ENCODE measurements at places on chromosomes 6 and 20.

- DNase-seq: no peak
These were observed 59.4 kb downstream of the RPRD1B start for GRCh38 chr20:38092915-38093314.

- DNase-seq: peak; percentile 31
These were observed 12.6 kb downstream of the HSPA12B start for GRCh38 chr20:3744806-3745685.

DNA sequence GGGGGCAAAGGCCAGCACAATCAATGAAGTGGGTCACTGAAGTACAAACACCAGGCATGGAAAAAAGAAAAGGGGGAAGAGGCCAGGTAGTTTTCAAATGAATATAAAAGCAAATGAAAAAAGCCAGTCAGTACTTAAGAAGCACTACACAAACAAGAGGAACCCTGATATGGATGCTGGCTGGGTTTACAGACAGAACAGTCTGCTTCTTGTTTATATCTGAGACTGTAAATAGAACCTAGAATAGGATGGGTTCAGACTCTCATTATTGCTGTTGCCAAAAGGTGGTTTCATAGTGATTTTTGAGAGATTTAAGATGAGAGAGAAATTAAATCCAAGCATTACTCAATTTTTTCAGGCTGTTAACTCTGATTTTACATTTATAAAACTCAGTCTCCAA lies 24.1 kb downstream of the USP45 start:
- no peak for DNase-seq

DNA sequence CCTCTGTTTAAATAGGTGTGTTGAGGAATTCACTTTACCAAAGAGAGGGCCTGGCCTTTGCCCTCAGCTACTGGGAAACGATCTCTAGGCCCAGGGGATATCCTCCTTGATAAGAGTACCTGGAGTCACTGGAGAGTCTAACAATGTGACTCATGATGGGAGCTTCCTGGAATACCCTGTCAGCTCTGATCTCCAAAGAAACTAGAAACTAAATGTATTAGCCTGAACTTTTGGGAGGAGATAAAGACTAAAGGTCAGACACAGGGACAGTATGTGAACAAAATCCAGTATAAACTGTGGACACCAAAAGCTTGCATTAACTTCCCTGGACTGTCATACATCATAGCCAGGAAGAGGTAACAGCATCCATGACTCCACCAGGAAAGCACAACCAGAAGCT lies 148.5 kb downstream of the RNGTT start:
- no peak for DNase-seq

GRCh38 chr6:27280064-27280539 lies 32.0 kb downstream of the POM121L2 start:
- peak; percentile 17 for DNase-seq

- DNase-seq: no peak
These were observed 63.3 kb downstream of the ARHGAP18 start for GRCh38 chr6:129646642-129647041.

GRCh38 chr6:116354236-116354635 lies 16.5 kb upstream of the DSE start:
- DNase-seq: no peak

DNA sequence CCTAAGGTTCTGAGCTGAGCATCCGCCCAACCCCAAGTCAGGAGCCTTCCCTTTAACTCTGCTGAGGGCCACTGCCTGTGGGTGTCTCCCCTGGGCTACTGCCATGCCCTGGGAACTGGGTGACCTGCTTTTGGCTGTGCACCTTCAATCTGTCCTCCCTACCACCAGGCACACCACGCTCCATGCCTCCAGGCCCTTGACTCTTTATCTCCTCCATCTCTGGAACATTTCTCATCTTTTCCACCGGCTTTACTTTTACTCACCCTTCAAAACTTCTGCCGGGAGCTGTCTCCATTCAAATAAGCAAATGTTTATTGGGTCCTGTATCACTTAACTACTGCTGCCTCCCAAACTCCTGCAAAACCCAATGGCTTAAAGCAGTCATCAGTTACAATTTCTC lies 83.3 kb upstream of the NHSL1 start:
- no peak for DNase-seq

- DNase-seq: peak; percentile 71
These were observed 204.2 kb downstream of the BCAS1 start for GRCh38 chr20:53865901-53866793.

- no peak for DNase-seq
These were observed 18.0 kb upstream of the GGTLC1 start for GRCh38 chr20:24006626-24007025.

- no peak for DNase-seq
These were observed 85.8 kb downstream of the DZANK1 start for GRCh38 chr20:18380908-18381529.

DNA sequence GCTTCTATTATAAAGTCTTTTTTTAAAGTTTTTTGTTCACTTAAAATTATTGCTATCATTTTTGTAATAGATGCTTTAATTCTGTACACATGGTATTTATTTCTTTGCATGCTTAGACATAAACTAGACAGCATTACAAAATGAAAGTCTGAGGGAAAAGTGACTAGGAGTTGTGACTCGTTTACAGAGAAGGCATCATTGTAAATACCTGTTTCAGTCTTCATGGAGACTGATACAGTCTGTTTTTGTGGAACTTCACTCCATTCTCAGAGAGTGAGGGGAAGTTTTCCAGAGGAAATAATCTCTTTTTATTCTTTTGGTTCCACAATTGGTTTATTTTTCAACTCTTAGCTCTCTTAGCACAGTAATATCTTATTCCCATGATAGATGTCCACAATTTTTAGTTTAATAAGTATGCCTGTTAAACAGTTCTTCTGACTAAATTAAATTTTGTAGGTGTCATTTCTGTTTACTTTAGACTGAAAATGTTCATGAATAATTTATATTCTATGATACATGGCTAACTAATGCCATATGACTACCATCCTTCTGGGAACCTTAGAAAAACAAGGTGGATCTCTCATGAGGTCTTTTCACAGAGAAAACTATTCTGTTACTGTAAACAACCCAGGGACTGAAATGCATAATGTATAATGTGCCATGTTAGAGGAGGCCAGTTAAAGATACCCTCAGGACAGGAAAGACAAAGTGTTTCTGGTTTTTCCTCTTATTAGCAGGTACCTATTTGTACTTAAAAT lies 69.2 kb downstream of the MYO6 start:
- DNase-seq: peak; percentile 42

DNA sequence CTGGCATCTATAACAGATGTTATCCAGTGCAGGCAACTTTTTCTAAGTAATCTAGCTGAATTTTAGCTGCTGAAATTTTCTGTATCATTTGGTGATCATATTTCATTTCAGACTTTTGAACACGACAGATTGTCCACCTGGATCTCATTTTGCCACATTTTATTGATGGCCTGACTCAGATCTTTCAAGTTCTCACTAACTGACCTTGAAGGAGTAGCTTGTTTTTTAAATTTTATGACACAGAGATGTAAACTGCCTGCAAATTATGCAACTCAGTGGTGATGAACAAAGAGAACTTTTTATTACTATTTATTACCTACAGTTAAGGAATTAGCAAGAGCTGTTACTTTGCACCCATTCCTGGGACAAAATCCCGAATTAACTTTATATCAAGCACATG lies 366.4 kb downstream of the PAX1 start:
- DNase-seq: no peak

- DNase-seq: no peak
These were observed 626 bp downstream of the STX7 start for GRCh38 chr6:132512342-132512637.

GRCh38 chr20:45041464-45042337 lies 59.2 kb downstream of the KCNS1 start:
- peak; percentile 52 for DNase-seq

DNA sequence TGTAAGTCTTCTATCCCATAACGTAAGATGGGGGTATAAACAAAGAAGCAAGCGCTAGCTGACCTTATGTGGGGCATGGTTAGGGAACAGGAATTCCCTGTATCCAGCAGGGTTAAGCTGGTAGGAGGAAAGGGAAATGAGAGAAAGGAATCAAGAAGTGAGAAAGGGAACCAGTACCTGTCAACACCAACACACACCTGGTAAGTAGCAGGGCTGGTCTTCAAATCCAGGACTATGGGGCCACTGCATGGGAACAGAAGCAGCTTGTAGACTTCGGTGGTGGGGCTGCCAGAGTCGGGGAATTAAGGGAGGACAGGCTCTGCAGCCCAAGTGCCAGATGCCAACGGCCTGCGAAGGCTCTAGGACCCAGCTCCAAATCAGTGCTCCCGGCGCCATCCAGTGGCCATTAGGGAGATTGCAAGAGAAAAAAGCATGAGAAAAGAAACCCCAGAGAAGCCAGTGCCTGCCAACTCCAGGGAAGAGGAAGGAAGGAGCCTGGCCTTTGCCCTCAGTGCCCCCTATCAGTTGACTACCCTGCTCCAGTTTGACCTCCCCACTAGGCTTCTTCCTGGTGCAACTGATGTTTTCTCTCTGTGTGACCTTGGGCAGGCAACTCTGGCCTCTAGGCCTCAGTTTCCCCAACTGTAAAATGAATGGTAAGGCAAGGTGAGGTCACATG lies 15.8 kb upstream of the RBPJL start:
- DNase-seq: peak; percentile 17

GRCh38 chr6:112571488-112572270 lies 224.5 kb downstream of the RFPL4B start:
- DNase-seq: peak; percentile 97

DNA sequence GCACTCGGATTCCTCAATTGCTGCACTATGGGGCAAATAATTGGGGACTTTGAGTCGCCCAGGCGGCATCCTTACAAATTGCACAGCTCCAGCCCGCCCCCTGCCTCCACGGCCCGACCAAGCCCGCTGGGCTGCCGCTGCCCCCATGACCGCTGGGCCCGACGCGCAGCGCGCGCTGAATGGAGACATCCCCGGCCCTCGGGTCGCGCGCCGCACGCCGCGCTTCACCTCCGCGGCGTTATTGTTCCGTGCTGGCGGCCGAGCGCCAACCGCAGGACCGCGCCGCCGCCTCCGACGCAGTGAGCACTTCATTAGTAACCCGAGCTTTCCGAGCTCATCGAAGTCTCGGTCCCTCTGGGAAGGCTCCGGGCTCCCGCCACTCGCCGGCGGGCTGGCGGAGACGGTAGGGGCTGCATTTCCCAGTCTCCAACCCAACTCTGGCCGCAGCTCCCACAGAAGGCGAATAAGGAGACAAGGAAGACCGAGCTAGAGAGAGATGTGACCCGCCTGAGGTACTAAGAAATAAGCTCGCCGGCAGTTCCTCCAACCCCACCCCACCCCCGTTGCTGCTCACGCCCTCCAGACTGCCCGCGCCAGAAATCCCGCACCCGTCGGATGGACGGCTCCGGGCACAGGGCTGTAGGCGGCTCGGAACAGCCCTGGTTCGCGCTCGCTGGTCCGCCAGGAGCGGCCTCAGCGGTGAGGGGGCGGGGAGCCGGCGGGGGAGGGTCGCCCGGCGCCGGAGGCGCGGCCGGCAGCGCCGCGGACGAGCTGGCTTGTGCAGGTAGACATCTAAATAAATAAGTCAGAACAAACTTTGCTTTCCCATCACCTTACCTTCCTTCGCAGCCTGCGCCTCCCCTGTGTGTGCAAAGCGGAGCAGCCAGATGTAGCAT lies 703 bp downstream of the EPHA7 start:
- DNase-seq: peak; percentile 27

DNA sequence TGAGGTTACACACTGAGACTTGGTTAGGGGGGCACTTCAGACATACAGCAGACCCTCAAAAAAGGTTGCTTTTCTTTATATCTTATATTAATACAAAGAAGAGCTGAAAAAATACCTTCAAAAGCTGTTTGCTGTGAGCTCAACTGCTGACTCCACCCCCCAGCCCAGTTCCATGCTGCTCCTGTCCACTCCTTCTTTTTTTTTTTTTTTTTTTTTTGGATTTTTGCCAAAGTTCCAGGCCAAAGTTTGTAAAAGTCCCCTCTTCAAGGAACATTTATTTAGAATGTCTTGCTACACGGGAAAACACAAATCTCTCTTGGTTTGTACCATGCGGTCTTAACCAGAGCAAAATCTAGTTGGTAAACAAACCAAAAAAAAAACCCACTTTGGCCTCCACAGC lies 85.3 kb upstream of the AKAP12 start:
- no peak for DNase-seq

DNA sequence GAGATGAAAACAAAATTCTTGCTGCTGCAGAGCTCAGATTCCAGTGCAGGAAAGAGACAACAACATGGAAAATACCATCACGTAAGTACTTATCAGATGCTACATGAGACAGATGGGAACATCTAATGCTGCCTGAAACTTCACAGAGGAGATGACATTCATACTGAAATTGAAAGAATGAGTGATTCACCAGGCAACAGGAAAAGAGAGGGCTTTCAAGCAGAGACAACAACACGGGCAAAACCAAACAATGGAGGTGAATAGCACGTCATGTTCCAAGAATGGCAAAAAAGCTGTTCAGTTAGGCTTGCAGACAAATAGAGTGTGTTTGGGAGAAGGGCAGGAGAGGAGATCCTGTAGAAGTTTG lies 39.3 kb downstream of the GTF2H5 start:
- peak; percentile 66 for DNase-seq

DNA sequence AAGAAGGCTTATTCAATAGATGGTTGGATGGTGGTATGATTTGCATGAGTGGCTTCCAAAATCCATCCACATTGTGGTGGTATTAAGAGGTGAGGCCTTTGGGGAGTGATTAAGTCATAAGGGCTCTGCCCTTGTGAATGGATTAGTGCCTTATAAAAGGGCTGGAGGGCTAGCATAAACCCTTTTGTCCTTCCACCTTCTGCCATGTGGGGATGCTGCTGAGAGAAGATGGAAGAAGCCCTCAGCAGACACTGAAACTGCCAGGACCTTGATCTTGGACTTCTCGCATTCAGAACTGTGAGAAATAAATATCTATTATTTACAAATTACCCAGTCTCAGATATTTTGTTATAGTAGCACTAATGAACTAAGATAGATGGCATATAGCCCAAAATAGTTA lies 27.8 kb upstream of the SRPK1 start:
- no peak for DNase-seq

DNA sequence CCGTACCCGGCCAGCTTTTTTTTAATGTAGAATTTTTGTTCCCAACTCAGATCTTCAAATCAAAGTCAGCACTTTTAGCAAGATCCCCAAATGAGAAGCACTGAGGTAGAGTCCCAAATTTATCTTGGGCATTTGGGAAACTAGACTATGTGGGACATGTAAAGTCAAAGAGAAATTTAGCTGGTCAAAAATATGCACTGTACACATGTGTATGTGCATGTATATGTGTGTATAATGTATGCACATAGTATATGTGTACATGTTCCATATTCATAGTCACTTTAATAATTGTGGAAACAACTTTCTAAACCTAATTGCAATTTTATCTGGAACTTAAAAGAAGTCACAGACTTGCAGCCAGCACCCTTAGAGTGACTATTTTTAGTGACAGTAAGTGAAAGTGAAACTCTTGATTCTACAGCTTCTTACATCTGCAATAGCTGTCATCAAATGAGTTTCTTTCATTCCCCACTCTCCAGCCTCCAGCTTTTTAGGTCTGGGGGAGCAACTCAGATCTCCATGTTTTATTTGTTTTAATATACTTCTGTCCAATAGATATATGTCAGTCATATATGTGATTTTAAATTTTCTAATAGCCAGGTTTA lies 53.6 kb downstream of the CDC40 start:
- peak; percentile 10 for DNase-seq

Data from astrocyte (in vitro differentiated cells and primary cell).